ENCODE measurements at places on chromosomes 3 and 15.
A peak's percentile ranks its signal among the peaks of the same experiment; 100 is the strongest.

GRCh38 chr3:66075281-66075680 lies 36.6 kb upstream of the MAGI1 start:
- no peak for DNase-seq

- DNase-seq, result no peak
Measured at GRCh38 chr15:79978260-79978654, 7.3 kb upstream of the BCL2A1 start.

DNA sequence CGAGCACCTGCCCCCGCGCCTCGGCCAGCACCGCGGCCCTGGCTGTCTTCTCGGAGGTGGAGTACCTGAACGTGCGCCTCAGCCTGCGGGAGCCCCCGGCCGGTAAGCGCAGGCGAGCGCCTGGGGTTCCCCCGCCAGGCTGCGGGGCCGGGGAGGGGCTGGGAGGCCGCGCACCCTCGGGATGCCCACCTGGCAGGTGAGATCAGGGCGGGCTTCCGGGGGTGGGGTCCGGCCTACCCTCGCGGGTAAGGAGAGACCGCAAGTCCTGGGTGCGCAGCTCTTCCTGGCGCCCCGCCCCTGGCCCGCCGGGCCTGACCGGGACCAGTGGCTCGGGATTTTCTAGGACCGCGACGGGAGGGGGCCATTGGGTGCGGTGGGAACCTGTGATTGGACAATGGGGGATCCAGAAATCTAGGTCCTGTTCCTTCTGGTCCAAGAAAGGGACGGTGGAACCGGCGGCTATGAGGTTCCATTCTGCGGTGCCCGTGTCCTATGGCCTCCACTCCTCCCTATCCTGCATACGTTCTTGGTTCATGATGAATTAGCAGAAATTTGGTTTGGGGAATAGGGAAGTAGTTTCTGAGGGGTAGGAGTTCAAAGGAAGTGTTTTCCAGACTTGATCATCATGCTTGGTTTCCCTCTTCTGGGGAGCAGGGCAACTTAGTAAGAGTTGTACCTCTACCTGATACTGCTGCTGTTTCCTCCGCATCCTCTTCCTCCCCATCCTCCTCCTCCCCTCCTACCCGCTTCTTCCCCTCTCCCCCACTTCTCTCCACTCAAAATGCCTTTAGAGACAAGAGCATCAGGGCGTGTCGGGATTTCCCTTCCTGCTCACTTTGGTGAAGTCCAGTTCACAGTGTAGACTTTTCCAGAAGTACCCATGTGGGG lies 808 bp downstream of the ARRDC4 start:
- no peak for DNase-seq

DNA sequence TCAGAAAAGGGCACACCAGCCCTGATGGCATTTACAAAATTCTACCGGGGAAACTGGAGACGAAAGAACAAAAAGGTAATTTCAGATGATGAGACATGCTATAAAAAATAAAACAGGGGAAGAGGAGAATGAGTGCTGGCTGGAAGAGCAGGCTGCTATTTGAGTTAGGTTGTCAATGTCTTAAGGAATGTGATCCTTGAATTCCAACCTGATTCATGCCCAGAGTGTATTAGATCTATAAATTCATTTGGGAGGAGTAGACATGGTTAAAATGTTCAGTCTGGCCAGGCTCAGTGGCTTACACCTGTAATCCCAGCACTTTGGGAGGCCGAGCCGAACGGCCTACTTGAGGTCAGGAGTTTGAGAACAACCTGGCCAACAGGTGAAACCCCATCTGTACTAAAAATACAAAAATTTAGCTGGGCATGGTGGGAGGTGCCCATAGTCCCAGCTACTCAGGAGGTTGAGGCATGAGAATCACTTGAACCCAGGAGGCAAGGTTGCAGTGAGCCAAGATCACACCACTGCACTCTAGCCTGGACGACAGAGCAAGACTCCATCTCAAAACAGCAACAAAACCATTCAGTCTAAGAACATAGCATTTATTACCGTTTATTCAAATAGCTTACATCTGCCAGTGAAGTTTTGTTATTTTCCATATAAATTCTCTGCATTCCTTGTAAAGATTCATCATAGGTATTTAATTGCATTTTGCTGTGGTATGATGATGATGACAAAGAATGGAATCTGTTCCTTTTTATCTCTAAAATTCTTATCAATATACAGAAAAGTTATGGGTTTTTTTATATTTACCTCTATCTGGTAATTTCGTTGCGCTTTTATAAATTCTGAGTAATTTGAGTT lies 126.7 kb upstream of the NR2E3 start:
- no peak for DNase-seq

GRCh38 chr15:96334705-96335410 lies 4.4 kb downstream of the NR2F2 start:
- no peak for DNase-seq

- DNase-seq, result no peak
Measured at GRCh38 chr3:105401254-105401653, 34.5 kb downstream of the ALCAM start.

DNA sequence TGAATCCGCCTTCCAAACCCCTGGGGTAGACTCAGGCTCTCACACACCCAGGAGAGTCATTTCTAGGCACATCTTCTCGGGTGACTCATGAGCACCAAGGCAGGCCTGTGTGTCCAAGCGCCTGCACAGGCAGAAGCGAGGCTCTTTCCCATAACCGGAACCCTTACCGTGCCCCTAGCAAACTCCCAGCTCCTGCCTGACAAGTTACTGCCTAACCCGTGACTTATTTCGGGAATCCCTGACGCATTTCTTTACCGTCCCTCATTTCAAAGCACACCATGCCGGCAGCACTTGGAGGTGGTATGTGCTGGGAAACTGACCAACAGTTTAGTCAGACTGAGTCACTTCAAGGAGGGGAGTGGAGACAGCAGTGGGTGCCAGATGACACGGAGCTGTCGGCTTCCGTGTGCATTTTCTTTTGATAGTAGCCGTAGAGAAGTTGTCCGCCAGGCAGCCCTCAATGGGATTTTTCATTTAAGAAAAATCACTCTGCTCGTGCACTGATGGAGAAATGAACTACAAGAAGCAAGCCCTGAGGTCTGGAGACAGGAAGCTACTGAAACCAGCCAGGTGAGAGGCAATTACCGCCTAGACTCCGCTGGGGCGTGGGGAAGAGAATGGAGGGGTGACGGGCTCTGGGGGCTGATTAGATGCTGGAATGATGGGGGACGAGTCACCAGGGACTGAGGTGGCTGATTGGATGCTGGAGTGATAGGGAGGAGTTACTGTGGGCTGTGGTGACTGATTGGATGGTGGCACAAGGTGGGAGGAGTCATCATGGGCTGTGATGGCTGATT lies 17.3 kb upstream of the HRH1 start:
- no peak for DNase-seq

DNA sequence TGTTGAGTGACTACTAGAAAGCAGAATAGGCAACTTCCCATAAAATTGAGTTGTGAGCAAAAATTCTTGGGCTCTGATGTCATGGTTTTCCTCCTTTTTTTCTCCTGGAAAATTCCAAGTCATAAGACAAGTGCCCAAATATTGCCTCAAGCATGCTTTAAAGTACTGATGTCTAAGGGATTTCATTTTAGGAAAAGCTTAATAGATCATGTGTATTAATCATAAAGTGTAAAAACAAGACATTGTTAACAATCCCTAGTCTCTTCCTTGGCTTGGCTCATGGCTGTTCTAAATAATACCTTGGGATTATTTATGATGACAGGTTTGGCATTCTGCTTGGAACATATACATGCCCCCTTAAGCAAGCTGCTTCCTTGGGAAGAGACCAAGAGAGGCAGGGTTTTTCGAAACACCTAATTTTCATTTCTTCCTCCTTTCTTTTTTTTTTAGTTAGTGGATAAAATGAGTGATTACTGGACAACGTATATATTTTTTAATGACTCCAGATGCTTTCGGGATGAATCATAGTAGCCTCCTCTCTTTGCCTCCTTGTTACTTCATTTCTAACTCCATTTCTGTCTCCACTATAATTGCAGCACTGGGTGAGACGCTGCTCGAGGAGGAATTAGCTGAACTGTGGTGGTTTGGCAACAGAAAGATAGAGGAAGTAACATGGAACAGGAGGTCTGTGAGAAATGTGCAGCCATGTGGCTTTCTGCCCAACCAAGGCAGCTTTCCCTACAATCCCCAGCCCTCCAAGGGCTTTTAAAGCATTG lies 104.9 kb downstream of the TPRG1 start:
- no peak for DNase-seq

DNA sequence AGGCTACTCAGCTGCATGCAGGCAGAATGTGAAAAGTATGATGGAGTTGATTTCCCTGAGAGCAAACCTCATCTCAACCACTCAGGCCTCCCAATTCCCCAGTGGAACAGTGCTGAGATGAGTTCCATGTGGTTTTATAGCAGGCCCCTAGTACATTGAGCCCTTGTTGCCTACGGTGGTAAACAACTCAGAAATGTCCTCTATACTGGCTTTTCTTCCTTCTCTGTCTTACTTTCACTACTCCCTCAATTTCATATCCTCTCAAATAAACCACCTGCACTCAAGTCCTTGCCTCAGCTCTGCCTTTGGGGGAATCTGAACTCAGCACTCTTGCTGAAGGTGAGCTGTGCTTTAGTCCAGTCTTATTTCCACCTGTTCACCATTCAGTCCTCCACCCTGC lies 399.9 kb downstream of the PDCD6IP start:
- DNase-seq, result no peak

- DNase-seq, result peak; percentile 66
Measured at GRCh38 chr3:13016083-13016720, 57.0 kb downstream of the IQSEC1 start.

DNA sequence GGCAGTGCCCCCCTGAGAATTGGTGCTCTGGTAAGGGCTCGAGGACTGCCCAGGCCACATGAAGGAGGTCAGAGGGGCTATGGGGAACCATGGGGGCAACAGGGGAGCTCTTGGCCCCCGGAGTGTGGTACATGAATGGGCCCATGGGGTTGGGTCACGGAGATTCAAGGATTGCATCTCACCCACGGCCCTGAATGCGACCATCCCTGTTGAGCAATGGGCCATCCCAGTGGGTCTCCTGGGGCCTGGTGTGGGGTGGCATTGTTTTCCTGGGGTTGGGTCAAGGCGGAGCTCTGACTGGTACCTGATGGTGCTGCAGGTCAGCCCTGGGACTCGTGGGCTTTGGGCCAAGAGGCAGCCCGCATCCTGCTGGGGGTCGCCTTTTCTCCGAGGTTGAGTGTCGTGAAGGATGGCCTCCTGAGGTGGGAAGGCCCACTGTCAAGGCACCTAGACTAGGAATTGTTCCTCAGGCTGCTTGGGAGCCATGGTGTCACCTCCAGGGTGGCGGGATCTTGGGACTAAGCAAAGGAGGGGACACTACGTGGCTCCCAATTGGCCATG lies 198.3 kb downstream of the UBE3A start:
- no peak for DNase-seq

DNA sequence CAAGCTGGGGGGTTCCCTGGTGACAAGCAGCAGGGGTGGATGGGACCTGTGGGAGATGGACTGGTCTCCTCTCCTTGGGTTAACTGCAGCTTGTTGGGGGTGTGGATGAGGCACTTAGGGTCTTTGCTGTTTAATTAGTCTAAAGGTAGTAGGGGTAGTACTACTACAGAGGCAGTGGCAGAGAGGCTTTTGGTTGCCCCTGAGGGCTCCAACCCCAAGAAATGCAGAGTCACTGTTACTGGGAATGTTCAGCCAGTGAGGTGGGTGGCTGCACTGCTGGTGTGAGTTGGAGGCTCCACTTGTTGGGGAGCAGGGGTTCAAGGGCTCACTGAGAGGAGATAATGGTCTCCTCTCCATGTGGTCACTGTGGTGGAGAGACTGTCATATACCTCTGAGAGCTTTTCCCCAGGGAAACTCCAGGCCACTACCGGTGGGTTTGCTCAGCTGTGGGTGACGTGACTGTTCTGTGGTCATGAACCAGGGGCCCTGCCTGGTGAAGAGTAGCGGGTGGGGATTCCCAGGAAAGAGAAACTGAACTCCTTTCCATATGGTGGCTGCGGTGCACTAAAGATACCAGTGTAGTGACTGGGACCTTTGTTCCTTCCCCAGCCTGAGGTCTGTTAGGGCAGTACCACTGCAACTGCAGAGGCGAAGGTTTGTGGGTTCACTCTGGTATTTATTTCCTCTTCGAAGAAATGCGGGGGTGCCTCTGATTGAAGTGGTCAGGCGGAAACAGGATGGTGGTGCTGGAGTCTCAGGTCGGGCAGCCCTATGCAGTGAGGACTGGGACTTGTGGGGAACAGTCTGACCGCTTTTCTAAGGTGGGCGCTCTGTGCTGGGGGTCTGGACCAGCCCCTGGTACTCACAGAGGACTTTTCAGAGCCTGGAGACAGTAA lies 68.9 kb upstream of the TNFSF10 start:
- DNase-seq, result peak; percentile 86

DNA sequence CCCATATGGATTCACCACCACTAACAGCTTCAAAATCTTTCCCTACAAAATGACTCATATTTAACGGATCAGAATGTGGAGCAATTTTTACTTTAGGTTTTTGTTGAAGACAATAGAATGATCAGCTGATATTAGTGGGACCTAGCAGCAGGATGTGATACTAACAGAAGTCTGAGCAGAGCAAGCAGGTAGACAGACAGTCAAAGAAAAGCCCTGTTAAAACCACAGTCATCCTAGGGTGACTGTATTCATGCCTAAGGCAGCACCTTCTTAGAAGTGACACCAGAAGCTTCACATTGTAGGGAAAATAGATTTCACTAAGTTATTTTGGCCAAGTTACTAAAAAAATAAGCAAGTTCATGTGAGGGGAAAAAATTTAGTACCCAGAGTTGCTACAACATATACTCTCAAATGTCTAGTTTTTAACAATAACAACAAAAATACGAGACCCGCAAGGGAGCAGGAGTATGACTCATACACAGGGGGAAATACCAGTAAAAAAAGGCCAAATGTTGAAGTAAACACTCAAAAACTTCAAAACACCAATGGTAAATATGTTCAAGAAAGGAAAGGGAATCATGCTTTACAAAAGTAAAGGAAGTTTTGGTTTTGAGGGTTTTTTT lies 590.9 kb downstream of the EPHA3 start:
- DNase-seq, result no peak

DNA sequence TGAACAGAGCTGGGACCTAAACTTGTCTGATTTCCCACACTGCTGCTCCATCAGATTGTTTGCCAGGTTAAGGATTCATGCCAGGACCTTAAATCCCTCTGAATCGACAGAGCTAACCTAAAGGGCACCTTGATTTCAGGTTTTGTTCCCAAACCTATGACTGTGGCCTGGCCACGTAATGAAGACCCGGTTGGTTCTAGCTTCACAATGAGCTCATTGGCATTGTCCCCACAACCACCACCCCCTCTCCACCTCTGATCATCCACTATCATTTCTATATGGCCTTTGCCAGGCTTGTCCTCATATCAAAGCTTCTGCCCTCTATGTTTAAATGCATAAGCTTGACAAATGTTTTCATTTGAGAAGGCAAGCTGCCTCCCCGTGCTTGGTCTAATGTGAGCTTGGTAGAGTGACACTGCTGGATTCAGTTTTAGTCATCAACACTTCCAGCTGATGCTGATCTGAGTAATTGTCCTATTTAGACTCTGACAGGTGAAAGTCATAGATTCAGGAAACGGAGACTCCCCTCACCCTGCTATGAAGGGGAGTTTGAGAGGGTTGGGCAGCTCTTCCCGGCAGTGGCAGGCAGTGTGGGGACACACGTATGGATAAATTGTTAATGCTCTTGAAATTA lies 407.1 kb upstream of the CFAP20DC start:
- DNase-seq, result peak; percentile 57

- DNase-seq, result no peak
Measured at GRCh38 chr15:78024883-78025282, 52.6 kb downstream of the TBC1D2B start.
